CD4-positive, alpha-beta T cell (primary cell): ENCODE measurements at places on chromosomes 2 and 18.

- no peak for DNase-seq
Observed at GRCh38 chr2:146128216-146128615, 1608.3 kb upstream of the ZEB2 start.

- DNase-seq: no peak
Observed at GRCh38 chr2:124834331-124834730, 809.2 kb downstream of the CNTNAP5 start.

GRCh38 chr2:200593905-200594304 lies 8.1 kb downstream of the AOX1 start:
- DNase-seq: no peak

DNA sequence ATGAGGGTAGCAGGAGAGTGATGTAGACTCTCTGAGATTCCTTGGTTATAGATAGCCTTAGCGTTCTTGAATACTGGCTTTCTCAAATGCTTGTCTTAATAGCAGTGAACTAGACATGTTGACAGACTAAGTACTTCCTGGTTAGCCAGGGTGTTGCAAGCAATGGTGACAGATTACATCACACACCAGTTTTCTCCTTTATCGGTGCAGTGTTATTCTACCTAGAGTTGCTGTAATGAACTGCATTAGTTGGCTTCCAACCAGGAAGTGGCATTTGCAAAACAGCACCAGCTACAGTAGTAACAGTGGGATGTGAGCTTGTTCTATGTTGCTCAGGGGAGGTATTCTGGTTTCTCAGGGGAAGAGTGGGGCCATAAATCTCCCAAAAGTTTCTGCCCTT lies 582.2 kb upstream of the DDX18 start:
- DNase-seq: no peak

GRCh38 chr2:4324531-4324930 lies 621.2 kb downstream of the DCDC2C start:
- DNase-seq: no peak

GRCh38 chr2:60597346-60597745 lies 43.9 kb upstream of the BCL11A start:
- no peak for DNase-seq

DNA sequence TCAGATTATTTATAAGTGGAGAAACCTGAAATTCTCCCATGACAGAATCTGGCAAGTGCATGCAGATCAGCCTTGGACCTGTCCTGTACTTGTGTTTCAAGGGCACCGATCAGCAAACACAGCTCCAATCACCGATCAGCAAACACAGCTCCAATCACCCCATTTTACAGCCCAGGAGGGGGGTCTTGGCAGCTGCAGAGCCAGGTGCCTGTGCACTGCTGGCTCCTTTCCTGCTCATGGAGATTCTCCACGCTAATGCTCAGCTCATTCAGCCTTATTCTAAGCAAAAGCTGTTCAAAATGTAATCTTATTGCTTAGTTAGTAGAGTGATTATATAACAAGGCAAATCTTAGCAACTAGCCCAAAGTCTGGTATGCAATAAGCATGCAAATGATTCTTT lies 623.1 kb upstream of the HS6ST1 start:
- DNase-seq: no peak

DNA sequence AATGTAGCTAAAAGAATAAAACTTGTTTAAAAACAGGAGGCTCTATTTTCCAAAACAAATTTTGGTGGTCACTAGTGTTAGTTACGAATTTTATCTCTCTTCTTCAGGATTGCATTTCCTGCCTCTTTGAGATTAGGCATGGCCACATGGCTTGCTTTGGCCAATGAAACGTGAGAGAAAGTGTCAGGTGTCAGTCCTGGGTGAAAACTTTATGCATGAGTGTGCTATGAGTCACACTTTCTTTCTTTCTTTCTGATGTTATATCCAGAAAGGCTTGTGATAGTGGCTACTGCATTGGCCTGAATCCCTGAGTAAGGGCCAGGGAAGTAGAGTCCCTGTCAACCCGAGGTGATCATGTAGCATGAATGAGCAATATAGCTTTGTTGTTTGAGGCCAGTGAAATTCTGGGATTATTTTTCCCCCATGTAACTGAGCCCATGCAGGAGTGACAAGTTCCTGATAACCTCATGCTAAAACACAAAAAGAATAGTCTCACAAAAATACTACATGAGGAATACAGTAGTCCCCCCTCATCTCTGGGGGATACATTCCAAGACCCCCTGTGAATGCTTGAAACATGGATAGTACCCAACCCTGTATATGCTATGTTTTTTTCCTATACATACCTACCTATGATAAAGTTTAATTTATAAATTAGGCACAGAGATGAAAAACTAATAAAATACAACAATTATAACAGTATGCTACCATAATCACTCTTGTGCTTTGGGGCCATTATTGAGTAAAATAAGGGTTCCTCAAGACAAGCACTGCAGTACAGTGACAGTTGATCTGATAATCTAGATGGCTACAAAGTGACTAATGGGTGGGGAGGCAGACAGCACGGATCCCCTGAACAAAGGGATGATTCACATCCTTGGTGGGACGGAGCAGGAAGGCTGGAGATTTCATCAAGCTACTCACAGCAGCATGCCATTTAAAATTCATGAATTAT lies 109.5 kb downstream of the CDC42EP3 start:
- DNase-seq: no peak

DNA sequence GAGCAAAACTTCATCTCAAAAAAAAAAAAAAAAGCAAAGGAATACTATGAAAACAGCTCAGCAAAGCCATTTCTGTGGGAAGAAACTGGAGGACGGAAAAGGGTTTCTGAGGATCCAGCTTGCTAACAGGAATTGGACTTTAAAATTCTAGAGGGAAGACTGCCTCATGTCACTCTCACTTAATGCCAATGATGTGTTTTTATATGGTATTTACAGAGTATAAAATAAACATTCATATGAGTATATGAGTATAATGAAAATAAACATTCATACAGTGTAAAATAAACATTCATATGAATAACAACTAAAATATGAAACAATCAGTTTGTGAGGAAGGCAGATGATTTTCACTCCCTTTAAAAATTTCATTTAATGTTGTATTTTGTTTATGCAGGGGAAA lies 43.9 kb downstream of the CHMP3 start:
- DNase-seq: no peak

GRCh38 chr2:59694176-59694575 lies 859.3 kb downstream of the BCL11A start:
- no peak for DNase-seq

- DNase-seq: no peak
Observed at GRCh38 chr18:79926715-79927606, 24.5 kb downstream of the SLC66A2 start.

- no peak for DNase-seq
Observed at GRCh38 chr2:60463249-60463648, 90.2 kb downstream of the BCL11A start.

DNA sequence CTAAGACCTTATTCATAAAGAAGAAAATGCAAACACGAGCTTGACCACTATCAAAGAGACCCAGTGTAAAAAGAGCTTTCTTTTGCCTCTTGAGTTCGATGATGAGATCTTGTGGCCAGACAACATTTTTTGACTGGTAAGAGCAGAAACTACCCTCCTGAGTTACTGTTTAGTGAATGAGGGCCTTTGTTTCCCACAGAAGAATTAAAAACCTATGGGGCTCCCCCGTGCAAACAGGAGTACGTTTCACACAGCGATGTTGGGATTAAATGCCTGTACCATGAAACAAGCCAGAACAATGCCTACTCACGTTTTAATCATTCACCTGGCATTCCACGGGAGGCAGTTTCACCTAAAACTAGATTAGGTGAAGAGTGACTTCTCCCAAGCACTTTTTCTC lies 36.0 kb downstream of the MYCN start:
- DNase-seq: no peak

DNA sequence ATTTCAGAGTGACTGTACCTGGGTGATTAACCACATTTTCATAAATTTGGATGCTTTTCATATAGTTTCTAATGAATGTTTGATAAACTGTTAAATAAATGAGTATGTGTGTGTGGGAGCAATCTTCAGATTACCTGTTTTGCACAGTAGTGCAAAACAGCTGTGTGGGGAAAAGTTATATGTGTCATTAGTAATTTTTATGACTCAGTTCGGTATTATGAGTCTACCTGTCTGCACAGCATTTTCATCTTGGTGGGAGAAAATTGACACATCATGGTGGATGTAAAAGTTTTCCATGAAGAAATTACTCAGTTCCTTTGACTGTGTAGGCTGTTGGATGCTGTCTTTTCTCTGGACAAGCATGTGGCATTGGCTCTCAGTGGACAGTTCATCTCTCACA lies 43.8 kb downstream of the LTBP1 start:
- DNase-seq: no peak

DNA sequence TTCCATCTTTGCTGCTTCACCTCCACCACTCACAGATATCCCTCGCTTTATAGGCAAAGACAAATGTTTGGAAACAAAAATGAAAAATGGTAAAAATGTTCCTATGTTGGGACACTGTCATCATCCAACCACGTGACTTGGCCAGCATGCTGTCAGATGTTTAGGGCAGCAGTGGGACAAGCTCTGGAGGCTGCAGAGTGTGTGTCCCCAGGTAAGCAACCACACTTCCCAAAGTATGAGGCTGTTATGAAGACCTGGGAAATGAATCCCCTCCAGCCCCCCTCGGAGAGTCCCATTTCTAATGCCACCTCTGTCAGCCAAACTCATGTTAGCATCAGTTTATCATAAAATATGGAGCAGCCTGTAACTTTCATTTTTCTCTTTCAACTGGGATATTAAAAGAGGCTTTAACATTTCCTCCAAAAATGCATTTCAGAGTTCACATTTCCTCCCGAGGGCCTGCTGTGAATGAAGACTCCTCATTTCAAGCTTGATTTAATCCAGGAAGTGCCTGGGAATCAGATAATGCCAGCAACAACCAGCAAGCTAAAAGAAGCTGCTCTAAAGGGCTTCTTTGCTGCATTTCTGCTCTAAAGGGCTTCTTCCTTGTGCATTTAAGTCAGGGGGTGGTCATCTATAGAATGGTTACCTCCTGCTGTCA lies 66.2 kb downstream of the APOB start:
- DNase-seq: no peak

DNA sequence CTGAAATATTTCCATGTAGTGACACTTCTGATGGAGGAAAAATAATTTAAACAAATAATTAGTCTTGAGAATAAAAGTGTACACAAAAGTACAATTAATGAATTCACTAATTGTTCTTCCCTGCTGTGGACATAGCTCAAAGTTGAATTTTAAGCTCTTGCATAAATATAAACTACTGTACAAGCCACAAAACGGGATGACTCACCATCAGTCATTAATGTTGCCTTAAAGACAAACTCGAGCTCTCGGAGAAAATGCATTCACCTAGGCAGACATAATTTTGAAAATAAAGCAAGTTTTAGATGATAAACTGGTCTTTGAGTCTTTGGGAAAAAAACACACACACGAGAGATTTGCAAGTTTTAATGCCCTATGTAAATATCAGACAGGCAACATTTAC lies 436.4 kb downstream of the ZNF521 start:
- DNase-seq: no peak

- no peak for DNase-seq
Observed at GRCh38 chr2:175743011-175743410, 259.1 kb downstream of the LNPK start.

GRCh38 chr2:169285531-169286235 lies 76.7 kb downstream of the LRP2 start:
- DNase-seq: no peak

DNA sequence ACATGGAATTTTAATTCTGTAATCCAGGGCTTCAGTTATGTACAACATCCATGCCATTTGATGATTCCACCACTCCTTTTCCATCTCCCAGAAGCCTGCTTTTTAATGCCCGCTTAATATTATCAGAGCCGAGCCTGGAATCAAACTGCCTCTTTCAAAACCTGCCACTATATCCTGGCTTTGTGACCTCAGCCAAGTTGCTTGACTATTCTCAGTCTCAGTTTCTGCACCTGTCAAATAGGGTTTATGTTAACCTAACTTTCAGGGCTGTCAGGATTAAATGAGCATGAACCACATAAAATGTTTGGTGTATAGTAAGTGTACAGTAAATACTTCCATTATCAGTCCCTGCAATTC lies 108.7 kb downstream of the XRCC5 start:
- no peak for DNase-seq

DNA sequence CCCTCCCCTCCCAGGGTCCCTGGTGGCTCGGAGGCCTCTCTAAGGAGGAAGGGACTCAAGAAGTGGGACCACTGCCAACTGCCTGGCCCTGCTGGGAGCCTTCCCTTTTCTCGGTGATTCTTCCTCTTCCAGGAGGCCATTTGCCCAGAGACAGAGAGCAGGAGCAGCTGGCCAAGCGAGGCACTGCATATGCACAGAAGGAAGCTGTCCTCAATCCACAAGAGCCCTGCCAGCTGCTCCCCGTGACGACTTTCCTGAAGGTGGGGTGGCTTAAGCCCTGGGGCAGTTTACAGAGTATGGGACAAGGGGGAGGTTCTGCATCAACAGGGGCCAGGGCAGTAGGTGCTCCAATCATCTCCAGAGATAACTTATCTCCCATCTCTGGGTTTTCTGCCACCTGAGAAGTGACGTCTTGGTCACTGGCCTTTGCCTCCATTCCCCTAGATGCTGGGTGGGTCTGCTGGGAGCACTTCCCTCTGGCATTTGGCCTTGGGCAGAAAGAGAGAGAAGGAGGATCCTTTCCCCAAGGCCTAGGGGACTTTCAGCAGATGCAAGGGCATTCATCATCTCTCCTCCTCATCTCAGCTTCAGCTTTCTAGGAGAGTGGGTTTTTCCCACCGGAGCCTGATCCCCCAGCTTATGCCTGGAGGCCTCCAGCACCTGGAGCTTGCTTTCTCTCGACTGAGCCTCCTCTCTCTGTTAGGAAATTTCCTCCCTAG lies 28.5 kb downstream of the CIB4 start:
- DNase-seq: no peak

GRCh38 chr2:111049792-111050640 lies 70.7 kb upstream of the BCL2L11 start:
- no peak for DNase-seq
